M059J (cell line): ENCODE measurements at places on chromosomes 16 and 17. TPM values are rescaled to one million over a fixed set of nuclear protein-coding genes. Genes with fewer than 3 reads are reported as not detected.

TBC1D3C gene
- 1.1 and 1.7 TPM in 2 replicates for total RNA-seq

CSH1 gene
- not detected in 2 replicates for total RNA-seq

CCL2 gene
- total RNA-seq: 85.5 and 135 TPM in 2 replicates

HS3ST3B1 gene
- 3.3 and 8.2 TPM in 2 replicates for total RNA-seq

GRCh38 chr17:57017625-57018024 lies 39.7 kb downstream of the SCPEP1 start:
- no peak for DNase-seq

GRCh38 chr17:43839670-43840108 lies 6.7 kb upstream of the MPP3 start:
- DNase-seq: peak; percentile 36

- no peak for DNase-seq
Observed at GRCh38 chr16:4898811-4899473, 38.0 kb downstream of the PPL start.

- DNase-seq: no peak
Observed at GRCh38 chr17:46948544-46948943, 25.6 kb downstream of the GOSR2 start.

DNA sequence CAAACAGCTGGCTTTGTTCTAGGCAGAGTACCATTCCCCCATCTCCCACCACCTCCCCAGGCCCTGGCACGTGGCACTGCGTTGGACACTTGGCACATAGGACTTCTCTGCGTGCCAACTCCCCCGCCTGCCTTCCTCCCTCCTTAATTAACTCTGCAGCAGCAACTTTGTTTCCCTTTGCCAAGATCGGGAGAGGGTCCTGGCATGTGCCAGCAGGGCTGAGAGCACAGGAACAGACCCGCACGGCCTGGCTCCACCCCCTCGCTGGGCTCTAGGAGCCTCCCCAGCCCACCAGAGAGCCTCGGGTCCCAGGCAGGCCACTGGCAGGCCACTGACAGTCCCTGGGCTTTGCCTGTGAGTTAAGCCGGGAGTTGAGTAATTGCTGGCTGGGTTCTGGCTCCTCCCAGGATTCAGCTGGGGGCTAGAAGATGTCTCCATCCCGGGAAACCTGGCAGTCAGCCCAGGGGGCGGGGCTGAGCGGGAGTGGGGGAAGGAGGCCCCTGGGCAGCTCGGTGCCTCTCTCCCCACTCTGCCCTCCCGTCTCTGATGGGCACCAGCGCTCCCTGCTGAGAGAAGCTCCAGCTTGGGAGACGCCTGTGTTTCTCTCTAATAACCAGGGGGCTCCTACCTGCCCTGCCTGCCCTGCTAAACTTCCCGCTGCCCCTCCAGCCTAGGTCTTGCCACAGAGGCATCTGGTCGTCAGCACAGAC lies 224.0 kb upstream of the TNRC6C start:
- peak; percentile 40 for DNase-seq

GRCh38 chr17:6796887-6797490 lies 21.0 kb downstream of the FBXO39 start:
- DNase-seq: peak; percentile 92

GRCh38 chr16:12315330-12316136 lies 339.0 kb downstream of the SNX29 start:
- DNase-seq: no peak

DNA sequence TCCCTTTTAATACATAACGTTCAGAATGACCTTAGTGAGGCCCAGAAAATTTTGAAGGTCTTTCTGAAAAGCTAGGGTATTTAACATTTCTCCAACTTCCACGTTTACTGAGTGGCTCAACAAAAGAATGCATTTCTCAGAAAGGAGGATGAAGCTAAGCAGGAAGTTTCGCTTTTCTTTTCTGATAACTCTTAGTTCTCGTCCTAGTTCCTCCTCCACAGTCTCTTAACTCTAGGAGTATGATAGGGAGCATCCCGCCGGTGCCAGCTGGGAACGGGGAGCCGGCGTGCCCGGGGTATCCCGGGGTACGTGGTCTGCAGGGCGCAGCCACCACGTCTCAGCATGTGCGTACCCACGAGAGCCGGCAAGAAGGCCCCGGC lies 363 bp downstream of the KARS1 start:
- DNase-seq: no peak

DNA sequence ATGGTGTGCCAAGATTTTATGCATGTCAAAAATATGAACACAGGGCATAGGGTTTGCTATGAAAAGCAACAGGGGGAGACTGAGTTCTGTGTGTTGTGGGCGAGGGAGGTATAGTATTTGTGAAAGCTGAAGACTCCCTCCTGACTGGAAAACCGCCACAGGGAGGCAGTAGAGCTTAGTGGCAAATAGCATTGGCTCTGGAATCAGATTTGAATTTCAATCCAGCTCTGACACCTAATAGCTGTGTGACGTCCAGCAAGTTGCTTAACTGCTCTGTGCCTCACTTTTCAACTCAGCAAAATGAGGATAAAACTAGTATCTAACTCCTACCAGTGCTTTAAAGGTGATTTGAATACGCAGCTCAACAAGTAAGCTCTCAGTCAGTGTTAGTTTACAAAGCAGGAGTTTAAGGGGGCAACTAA lies 22.0 kb downstream of the KPNA2 start:
- DNase-seq: no peak

DNA sequence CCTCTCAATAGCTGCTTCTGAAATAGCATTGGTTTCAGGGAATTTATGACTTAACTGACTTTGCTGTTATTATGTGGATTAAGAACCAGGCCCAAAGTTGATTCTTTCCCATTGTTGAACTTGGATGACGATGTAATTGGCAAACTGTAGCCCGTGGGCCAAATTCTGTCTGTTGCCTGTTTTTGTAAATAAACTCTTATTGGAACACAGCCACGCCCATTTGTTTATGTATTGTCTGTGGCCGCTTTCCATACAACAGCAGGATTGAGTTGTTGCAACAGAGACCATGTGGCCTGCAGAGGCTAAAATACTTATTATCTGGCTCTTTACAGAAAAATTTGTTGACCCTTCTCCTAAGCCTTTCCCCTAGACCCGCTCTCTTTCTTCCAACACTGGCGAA lies 31.6 kb downstream of the NTN1 start:
- no peak for DNase-seq

KRTAP4-6 gene
- not detected in 2 replicates for total RNA-seq

DNA sequence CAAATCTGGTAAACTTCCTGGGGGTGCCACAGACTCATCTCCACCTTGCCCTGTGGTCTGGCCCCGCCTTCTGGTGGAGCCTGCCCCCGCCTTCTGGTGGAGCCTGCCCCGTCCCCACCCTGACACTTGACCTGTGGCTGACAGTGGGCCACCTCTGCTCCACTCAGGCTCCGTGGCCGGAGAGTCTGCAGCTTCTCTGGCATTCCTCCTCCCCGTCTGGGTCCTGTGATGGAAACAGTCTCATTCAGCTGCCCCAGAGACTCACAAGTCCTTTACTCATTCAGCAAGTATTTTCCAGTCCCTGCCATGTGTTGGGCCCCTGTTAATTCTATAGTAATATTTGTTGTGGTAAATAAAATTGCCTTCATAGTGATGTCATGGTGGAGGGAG lies 21.0 kb upstream of the G6PC1 start:
- peak; percentile 22 for DNase-seq

PIPOX gene
- total RNA-seq: 0.71 and 5.5 TPM in 2 replicates

XAF1 gene
- total RNA-seq: 74.4 and 76.4 TPM in 2 replicates

GRCh38 chr16:30351586-30352419 lies 3.3 kb downstream of the CD2BP2 start:
- DNase-seq: peak; percentile 94

DNA sequence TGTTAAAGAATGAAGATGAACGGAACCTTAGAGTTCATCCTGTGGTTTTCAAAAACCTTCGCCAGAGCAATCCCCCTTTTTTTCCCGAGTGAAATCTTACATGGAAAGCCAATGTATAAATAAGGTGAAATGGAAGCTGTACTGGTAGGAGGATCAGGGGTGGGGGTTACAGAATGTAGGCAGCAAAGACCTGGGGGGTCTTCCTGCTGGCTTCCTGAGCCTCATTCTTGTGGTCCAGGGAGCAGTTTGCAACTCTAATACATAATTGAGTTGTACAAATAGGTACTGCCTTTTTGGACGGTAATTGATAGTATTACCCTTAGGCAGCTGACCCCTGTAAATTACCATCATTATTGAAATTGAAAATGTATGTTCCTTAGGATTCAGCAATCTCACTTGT lies 34.1 kb downstream of the KSR1 start:
- DNase-seq: no peak

DNA sequence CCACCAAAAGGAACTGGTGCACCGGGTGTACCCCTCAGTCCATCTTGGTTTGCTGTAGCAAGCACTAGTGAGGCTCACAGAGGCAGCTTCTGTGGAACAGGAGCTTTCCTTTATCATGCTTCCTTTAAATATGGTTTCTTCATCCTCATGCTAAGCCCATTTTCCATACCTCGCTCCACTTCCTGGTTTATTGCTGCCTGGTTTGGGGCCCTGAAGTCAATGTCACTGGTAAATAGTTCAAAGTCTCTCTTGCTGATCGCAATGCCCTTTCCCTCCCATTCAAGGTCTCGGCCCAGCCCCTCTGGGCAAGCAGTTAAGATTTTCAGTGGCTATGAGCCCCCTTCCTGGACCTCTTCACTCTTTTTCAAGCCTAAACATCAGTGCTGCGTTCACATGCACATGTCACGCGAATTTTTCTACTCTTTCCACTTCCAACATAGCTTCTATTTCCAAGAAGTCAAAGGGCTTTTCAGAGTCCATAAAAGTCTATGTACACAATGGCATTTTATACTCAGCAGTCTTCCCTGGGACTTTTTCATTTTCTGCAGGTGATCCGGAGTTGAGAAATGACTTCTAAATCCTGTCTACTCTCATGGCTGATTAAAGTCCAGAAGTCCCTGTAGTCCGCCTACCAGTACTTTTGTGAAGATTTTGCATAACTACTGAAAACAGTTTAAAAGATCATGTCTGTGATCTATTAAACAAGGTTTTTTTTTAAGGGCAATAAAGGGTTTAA lies 323.8 kb upstream of the ZFHX3 start:
- DNase-seq: no peak

CFAP97D1 gene
- not detected in 2 replicates for total RNA-seq

- DNase-seq: no peak
Observed at GRCh38 chr16:2465653-2466415, 5.3 kb upstream of the NTN3 start.

GRCh38 chr16:1206786-1207185 lies 18.3 kb downstream of the TPSG1 start:
- DNase-seq: no peak

- no peak for DNase-seq
Observed at GRCh38 chr17:50853015-50853615, 13.0 kb downstream of the TOB1 start.

- DNase-seq: no peak
Observed at GRCh38 chr16:85504242-85504641, 108.9 kb upstream of the GSE1 start.

GRCh38 chr17:49861150-49861884 lies 13.4 kb upstream of the TAC4 start:
- peak; percentile 50 for DNase-seq

- DNase-seq: peak; percentile 69
Observed at GRCh38 chr17:77253611-77254051, 112.9 kb downstream of the SEC14L1 start.

SCIMP gene
- total RNA-seq: not detected in 2 replicates
